Amygdala (tissue), 56 donors: ENCODE measurements at places on chromosomes 11 and 22.

GRCh38 chr11:42555190-42555589 lies 756.6 kb upstream of the API5 start:
- DNase-seq, result no peak

GRCh38 chr22:44729391-44730021 lies 22.9 kb upstream of the ARHGAP8 start:
- peak; percentile 68 for DNase-seq

DNA sequence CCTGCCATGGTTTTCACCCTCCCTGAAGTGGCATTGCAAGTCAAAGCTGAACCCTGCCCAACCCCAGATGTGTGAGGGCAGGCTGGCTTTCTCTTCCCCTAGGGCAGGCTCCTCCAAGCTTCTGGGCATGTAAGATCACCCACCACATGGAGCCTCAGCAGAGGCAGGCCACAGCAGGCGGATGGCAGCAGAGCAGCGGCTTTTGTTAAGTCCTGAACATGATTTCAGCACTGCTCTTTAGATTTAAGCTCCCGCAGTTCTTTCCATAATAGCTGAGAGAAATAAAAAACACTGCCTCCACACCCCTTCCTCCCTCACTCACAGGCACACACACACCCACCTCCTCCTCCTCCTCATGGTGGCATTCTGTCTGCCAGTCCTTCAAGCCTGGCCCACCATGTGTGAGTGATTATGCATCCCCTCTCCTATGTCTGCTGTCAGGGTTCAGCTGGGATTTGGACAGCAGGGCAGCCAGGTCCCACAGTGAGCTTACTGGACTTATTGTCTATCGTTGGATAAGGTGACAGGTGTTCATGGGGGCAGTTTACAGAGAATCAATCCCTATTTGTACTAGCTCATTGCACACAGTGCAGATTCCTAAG lies 5.0 kb upstream of the NTM start:
- no peak for DNase-seq

DNA sequence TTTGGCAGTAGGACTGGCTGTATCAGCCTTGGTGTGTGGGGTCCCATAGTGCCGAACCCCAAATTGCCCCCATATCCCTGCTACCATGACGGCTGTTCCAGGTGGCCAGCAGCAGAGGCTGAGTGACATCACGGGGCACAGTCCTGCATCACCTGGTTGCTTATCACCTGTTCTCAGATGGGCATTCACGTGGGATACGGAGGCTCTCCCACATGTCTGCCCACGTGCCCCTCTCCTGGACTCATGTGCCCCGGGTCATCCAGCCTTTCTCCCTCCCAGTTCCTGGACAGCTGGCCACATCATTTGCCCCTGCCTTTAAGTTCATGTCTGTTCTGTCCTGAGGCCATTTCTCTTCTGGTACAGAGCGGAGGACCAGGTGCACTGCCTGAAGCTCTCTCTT lies 431.0 kb upstream of the B3GAT1 start:
- no peak for DNase-seq

DNA sequence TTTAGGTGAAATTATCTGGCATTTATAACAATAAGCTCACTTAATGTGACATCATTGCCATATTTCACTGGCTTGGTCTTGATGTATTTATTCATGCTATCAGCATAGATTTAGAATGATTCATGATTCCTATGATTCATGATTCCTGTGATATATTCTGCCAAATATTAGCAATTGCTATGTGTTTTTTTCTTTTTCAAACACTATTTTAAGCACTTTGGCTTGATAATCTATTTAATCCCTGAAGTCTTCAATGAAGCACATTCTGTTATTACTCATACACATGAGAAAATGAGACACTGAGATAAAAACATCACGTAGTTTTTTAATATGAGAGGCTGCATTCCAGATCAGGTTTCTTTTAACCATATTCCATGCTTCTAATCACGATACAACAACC lies 78.5 kb downstream of the LUZP2 start:
- no peak for DNase-seq

GRCh38 chr11:101741479-101742175 lies 157.8 kb upstream of the TRPC6 start:
- no peak for DNase-seq

DNA sequence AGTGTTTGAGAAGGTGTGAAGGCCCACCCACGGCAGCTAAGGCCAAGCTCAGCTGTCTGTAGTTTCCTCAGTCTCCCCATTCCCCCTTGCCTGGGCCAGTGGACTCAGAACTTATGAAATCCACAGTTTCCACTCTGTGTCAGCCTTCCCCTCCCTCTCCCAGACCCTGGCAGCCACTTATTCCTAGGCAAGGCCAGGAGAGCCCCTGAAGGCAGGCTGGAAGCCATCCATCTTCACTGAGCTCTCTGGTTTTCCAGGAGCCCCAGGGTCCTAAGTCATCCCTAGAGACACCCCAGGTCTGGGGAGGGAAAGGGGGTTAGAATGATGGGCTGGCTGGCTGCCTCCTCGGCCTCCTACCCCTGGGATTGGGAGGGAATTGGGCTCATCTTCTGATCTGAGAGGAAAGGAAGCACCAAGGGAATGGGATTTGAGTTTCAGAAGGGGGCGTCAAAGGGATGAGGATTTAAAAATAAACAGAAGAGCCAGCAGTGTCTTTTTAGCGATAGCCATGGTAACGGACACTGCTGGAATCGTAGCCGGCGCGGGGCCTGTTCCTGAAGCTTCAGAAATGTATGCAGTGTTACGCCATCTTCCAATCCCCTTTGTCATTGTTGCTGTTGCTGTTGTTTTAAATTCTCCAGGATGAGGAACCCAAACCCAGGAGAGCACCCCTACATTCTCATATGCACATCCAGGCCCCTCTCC lies 561.1 kb upstream of the CADM1 start:
- no peak for DNase-seq

GRCh38 chr11:67507242-67507863 lies 609 bp downstream of the CDK2AP2 start:
- DNase-seq, result no peak

DNA sequence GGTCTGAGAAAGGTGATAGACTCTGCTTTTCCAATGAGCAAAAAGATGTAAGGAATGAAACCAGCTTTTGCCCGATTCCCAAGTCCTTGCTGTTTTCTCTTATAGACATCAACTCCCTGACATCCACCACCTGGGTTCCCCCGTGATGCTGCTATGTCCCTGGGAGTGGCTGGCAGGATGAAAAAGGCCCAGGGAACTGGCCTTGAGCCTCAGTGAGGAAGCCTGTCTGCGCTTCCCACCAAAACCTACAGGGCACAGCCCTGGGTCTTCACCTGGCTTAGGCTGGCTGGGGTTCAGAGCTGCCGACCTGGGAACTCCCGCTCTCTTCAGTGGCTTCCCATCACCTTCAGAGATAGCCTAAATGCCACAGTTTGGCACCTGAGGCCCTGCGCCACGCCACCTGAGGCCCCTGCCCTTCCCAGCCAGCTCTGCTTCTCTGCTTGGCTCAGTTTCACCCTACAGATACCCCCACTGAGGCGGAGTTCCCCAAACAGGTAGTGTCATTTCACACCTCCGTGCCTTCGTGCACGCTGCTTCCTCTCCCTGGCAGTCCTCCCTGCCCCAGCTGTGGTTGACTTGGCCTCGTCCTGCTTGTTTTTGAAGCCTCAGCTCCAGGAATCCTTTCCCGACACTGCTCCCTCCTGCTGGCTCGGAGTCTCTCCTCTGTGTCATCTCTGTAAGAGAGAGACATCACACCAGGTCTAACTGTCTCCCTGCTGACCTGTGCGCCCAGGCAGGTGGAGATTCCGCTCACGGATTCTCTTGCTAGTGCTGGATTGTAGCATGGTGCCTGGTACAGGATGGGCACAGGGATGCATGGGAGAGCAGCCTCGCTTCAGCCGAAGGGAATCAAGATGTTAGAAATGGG lies 10.7 kb downstream of the SLC37A2 start:
- DNase-seq, result no peak

DNA sequence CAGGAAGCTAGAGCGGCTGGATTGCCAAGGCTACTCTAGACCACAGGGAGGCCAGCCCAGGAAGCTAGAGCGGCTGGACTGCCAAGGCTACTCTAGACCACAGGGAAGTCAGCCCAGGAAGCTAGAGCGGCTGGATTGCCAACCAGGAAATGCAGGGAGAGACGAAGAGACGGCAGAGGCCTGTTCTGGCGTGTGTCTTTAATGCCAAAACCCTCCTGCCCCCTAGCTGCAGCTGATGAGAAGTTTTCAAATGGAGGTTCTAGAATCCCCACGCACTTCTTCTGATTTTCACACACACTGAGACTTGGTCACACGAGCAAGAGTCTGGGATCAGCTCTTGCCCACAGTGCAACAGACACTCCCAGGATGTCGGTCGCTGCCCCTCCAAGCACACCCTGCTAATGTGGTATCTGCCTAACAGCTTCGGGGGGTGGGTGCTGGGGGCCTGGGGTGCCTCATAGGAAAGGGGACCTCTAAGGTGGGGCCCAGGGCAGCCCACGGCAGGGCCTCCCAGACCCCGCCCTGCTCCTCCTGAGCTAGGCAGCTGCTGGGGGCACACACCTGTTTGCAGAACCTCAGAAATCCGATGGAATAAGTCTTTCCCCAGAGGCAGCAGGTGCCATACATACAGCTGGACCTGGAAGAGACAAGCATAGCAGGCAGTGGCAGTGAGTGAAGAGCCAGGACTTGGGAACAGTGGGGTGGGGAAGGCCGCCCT lies 28.5 kb downstream of the MAFF start:
- DNase-seq, result no peak

GRCh38 chr22:23158516-23159290 lies 13.4 kb downstream of the RAB36 start:
- DNase-seq, result no peak
